Activated naive CD8-positive, alpha-beta T cell treated with anti-CD3 and anti-CD28 coated beads, Interleukin-2, amount 50 U/mL, for 24 hours (primary cell): ENCODE measurements at places on chromosomes 16 and 17.

- DNase-seq, result no peak
Measured at GRCh38 chr17:43085474-43085873, 39.7 kb downstream of the BRCA1 start.

DNA sequence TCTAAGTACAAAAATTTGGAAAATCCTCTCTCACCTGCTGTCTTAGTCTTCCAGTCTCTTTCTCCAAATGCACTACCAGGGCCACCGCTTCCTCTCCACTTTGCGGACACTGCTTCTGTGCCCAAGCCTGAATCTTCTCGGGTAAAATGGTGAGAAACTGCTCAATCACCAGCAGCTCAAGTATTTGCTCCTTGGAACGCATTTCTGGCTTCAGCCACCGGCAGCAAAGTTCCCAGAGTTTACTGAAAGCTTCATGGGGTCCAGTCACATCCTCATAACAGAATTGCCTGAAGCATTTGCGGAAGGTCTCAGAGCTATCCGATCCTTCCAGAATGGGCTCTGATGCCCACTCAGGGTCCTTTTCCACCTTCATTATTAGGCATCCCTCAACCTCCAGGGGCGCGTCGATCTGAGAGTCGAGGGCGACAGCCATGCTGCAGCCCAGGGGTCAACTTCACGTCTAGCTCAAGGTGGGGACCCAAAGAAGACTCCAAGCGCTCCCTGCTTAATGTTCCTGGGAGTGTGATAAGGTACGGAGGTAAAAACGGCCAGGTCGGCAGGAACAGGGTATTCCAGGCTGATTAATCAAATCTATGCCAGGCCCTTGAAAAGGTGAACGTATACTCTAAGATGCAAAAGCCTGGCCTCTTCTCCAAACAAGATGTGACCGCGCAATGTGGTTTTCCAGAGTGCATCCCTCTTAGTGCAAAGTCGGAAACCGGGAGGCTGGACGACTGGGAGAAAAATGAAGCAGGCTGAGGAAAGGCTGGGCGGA, 763 bp downstream of the ZKSCAN2 start:
- DNase-seq, result peak; percentile 25

DNA sequence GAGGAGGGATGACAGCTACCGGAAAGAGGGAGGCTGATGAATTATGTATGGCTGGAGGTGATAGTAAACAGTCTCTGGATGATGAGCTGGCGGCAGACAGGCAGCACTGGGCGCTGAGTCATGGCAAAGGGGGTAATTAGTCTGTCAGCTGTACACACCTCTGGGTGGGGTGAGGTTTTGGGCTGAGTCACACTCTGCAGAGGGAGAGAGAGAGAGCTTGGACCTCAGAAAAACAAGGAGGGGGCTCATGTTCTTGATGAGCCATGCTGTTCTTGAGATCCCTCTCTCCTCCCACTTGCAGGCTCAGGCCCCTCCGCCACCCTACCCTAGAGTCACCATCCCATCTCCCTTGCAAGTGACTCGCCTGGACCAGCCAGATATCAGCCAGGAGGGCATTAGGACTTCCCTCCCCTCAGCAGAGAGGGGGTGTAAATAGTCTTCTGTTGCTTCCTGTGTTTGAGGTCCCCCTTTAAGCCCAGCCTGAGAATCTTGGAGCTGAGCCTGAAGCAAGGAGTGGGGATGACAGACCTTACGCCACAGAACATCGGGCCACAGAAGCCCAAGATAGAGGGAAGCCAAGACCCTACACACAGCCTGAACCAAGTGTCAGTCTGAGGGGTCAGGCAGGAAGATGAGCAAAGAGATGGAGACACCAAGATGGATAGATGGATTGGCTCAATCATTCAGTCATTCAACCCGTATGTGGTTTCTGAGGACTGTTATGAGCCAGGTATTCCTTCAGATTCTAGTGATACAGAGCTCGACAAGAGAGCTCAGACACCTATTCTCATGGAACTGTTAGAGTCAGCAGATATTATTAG, 383.2 kb upstream of the CCL2 start:
- no peak for DNase-seq

DNA sequence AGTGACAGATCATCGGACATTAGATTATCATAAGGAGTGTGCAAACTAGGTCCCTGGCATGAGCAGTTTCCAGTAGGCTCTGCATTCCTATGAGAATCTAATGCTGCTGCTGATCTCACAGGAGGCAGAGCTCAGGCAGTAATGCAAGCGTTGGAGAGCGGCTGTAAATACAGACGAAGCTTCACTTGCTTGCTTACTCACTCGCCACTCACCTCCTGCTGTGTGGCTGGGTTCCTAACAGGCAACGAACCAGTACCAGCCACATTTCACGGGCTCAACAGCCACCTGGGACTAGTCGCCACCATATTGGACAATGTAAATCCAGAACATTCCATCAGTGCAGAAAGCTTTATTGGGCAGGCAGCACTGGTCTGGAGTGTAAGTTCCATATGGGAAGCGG, 7.7 kb downstream of the JPH3 start:
- no peak for DNase-seq

- no peak for DNase-seq
Measured at GRCh38 chr17:7589891-7590691, at the start of gene SOX15. Gene SOX15 (minus strand): TSS chr17:7590094. CDS start chr17:7589676, 418 bp downstream.

DNA sequence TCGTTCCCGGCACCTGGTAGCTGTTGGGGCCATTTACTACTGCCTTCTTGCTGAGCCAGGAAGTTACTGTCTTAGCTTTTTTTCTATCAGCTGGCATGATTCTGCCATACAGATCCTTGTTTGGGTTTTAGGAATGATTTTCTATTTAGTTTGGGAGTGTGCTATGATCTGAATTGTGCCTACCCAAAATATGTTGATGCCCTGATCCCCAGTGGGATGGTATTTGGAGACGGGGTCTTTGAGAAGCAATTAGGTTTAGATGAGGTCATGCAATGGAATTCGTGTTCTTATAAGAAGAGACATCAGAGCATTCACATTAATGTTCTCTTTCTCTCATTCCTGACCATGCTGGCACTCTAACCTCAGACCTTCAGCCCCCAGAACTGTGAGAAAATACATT, 59.4 kb upstream of the HS3ST2 start:
- no peak for DNase-seq

- DNase-seq, result no peak
Measured at GRCh38 chr16:14600164-14600563, 29.9 kb downstream of the PARN start.

GRCh38 chr16:4474192-4474961, at the start of gene NMRAL1:
Gene NMRAL1 (minus strand): TSS chr16:4474625. CDS start chr16:4474132, 493 bp downstream.
- DNase-seq, result peak; percentile 93

DNA sequence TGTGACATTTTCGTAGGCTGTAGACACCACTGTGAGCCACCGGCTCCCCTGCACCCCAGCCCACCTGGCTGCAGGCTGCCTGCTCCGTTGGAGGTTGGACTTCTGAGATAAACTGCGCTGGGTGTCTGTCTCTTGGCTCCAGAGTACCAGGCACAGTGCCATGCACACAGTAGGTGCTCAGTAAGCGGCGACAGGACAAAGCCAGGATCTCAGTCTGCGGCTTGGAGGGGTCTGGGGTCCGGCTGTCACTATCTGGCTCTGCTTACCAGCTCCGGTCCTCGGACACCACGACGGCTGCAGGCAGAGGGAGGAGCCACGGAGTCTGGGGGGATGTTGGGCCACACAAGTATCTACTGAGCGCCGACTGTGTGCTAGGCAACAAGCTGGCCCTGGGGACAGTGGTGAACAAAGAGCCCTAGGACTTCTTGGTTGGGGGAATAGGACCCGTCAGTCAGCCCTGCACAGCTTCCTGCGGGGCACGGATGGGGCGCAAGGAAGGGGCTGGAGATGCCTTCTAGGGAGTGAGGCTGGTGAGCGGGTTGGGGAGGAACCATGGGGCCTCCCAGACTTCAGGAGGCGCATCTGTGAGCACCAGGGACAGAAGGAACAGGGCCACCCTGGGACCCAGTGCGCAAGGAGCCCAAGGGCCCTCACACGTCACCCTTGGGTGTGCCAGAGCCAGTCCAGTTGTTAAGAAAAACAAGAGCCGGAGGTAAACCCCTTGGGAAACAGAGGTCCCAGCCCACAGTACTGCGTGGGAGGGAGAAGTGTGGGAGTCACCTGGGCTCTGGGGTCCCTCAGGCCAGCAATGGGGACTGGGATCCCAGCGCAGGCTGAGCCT, 17.3 kb downstream of the JPH3 start:
- no peak for DNase-seq

- no peak for DNase-seq
Measured at GRCh38 chr16:49585143-49585832, 211.7 kb downstream of the C16orf78 start.

DNA sequence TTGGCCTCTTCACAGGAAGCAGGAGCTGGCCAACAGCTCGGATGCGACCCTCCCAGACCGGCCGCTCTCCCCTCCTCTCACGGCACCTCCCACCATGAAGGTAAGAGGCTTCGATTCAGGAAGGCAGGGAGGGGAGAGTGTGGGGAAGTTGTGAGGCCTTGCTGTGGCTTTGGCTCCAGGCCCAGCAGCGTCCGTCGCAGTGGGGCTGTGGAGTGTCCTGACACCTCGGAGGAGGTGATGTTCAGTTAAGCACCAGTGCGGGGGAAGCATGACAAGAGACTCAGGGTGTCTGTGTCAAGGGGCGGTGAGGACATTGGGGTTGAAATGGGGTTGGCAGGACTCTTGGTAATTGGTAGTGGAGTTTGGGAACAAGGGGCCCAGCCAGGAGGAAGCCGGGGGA, 109.0 kb downstream of the RAP1GAP2 start:
- DNase-seq, result no peak

DNA sequence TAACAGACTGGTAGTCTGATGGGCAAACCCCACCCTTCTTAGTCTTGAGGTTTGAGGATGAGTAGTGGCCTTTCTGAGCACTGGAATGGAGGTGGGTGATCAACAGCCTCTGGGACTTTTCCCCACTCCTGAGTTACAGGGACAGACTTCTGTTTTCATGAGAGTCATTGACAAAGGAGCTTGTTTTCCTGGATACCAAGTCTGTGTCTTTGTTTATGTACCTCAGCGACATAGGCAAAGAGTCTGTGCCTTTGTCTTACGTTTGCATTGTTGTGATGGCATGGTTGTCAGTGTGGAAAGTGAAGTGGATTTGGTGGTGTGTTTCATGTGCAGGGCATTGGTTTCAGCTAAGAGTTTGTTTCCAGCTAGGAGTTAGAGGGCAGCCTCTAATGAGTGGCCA, 17.5 kb downstream of the EPN2 start:
- no peak for DNase-seq

GRCh38 chr17:27245230-27245696, 48.7 kb upstream of the WSB1 start:
- peak; percentile 58 for DNase-seq

DNA sequence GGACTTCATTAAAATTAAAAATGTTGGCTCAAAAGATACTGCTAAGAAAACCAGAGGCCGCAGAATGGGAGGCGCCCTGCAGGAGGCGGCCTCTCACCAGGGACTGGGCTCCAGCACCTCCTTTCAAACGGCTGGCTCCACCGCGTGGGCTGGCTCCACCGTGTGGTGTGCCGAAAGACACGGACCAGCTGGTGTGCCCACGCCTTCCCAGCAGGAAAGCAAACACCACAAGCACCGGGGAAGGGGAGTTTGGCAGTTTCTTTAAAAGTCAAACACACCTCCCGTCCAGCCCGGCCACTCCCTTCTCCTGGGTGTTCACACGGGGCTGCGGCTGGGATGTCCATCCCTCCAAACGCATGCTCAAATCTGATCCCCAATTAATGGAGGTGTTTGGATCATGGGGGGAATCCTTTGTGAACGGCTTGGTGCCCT, 13.9 kb downstream of the HAGH start:
- DNase-seq, result peak; percentile 68

GRCh38 chr17:48254896-48255295, 147.3 kb downstream of the SNX11 start:
- no peak for DNase-seq

- DNase-seq, result peak; percentile 64
Measured at GRCh38 chr16:85557083-85557970, 55.8 kb upstream of the GSE1 start.

DNA sequence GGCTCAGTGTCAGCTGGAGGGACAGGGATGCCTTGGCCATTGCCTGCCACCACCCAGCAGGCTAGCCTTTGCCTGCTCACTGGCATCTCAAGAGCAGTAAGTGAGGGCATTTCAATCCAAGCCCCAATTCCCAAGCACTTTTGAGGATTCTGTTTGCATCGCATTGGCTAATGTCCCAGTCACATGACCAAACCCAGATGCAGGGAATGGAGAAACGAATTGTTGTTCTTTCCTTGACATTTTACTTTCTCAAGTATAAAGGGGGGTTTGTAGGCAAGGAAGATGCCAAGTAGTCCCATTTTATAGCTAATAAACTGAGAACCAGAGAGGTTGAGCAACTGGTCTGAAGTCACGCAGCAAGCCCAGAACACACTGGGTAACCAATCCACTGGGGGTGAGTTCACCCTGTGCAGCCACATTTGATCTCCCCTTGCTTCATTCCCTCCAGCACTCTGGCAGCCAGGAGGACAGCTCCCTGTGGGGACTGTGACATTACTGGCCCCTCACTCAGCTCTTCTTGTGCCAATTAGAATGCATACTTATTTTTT, 193.8 kb upstream of the CACNG3 start:
- DNase-seq, result no peak

GRCh38 chr16:27257271-27257670, 11.3 kb downstream of the NSMCE1 start:
- DNase-seq, result no peak

GRCh38 chr17:72600934-72601333, 480.1 kb downstream of the SOX9 start:
- no peak for DNase-seq

- DNase-seq, result no peak
Measured at GRCh38 chr17:39951924-39952679, 10.7 kb upstream of the GSDMA start.

- no peak for DNase-seq
Measured at GRCh38 chr16:75433732-75434413, 570 bp upstream of the CFDP1 start.

DNA sequence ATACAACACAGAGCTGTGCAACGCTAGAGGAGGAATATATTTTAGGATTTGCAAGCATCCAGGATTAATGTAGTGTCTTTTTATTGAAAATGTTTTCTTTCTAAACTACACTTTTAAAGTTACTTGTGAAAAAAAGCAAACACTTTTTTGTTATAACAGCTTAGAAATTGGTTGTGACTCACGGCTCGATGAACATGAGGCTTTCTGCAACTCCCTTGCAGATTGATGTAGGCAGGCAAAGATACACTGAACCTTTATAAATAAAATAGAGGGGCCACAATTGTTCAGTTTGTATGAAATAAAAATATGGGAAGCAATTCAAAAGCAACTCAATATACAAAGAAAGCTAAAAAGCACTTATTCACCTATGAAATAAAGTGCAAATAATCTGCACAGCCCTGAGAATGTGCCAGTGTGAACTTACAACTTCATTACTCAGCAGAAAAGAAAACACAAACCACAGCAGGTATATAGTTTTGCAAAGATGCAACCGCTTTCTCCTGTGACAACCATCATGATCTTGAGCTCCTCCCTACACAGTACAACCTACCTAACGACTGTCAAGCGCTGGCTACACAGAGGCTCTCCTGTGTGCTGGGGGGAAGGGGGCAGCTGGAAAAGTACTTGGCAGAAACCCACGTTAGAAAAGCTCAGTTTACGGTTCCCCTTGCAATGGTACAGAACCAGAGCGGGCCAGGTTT, 948 bp downstream of the LUC7L start:
- DNase-seq, result no peak
